ENCODE measurements at places on chromosomes 1 and 21.

DNA sequence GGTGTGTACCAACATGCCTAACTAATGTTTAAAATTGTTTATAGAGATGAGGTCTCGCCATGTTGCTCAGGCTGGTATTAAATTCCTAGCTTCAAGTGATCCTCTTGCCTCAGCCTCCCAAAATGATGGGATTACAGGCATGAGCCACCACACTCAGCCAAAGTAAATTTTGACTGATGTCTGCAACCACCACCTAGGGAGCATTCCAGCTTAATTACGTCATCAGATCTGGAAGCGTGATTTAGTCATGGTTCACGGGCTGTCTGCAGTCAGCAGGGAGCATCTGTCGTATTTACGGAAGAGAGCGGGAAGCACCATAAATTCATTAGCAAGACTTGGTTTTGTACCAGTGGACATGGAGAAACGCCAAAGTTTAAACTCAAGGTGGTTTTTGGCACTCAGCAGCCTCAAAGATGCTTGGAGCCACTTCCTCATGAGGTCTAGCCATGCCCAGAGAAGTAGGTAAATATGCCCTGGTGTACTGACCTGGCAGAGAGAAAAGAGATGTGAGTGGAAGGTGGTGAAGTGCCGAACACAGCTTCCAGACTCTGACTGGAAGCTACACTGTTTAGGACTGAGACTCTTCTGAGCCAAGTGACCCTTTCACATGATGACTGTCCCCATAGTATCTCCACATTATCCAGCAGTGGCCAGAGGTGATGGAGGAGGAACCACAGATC lies 60.8 kb upstream of the SLC35F3 start:
- DNase-seq: no peak

DNA sequence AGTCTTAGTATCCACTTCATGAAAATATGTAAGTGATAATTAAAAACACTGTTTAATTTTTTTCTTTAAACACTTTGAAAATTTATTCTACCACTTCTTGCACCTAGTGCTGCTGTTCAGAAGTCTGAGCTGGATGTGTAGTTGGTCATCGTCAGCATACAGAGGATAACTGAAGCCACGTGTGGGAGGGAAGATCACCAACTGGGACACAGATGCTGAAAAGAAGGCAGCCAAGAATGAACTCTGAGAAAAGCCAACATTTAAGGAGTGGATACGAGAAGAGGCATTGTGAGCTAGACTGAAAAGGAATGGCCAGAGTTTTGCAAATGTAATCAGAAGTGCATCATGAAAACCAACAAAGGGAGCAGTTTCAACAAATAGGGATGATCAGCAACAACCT lies 24.6 kb upstream of the CLCA4 start:
- no peak for DNase-seq

DNA sequence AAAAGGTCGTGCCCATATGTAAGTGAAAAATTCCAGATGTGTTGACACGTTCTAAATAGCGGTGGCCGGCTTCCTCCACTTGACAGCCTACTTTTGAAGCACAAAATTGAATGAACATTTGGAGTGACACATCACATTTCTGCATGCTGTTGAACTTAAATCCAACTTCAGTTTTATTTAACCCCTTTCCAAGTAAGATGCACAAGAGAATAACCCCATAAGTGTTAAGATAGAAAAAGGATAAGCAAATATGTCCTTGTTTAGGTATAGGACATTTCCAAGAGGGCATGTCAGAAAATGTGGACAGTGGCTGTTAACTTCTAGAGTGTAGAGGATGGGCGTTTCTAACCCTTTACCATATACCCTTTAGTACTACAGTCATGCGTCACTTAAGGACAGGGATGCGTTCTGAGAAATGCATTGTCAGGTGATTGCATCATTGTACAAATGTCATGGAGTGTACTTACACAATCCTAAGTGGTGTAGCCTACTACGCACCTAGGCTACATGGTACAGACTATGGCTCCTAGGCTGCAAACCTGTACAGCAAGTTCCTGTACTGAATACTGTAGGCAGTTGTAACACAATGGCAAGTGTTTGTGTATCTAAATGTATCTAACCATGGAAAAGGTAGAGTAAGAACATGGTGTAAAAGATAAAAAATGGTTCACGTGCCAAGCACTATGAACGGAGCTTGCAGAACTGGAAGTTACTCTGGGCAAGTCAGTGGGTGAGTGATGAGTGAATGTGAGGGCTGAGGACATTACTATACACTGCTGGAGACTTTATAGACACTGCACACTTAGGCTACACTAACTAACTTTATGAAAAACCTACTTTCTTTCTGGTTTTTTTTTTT lies 9.3 kb upstream of the FAM89A start:
- no peak for DNase-seq

DNA sequence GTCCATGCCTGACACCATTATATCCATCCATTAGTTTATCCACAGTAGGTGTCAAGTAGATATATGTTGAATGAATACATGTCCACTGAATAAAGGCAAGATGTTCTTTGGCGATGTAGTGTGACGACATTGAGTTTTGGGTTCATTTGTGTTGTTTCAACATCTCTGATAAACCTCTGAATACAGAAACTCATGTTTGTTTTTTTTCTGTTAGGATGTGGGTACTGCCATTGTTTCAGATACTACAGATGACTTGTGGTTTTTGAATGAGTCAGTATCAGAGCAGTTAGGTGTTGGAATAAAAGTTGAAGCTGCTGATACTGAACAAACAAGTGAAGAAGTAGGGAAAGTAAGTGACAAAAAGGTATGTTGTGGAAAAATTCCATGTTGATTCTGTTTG lies 28.1 kb downstream of the MDM4 start:
- no peak for DNase-seq

GRCh38 chr1:167634435-167634834 lies 4.4 kb downstream of the RCSD1 start:
- no peak for DNase-seq

DNA sequence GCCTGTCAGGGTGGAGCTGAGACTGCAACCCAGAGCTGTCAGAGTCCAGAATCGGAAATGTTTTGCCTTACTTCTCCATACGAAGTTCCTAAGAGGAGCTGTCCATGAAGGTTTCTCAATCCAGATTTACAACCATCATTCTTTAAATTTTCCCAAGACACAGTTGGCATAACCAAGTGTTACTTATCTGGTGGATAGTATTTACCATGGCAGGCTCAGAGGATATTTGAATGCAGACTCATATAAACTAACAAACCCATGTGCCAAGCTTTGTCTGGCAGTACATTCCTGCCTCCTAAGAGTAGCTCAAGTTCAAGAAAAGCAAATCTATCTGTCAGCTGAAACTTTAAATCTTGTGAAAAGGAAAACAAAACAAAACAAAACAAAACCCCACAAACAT lies 267.9 kb downstream of the ZNF326 start:
- no peak for DNase-seq
